NCI-H748 treated with DMSO at 0.1 percent for 48 hours (cell line): ENCODE measurements at places on chromosomes 12 and 14.

GRCh38 chr12:8027856-8028255 lies 4.7 kb upstream of the FOXJ2 start:
- DNase-seq: no peak

GRCh38 chr14:47596232-47596631 lies 79.2 kb downstream of the MDGA2 start:
- no peak for DNase-seq

DNA sequence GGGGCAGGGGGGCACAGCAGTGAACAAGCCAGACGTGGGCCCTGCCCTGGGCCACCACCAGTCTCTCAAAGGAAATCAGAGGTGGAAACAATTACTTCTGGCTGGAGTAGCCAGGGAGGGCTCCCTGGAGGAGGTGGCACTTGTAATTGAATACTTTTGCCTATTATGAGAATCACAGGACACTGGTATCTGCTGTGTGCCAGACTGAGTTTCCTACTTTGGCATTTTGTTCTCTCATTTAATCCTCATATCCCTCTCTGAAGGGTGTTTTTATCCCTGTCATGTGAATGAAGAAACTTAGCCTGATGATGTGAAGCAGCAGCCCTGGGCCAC lies 7.2 kb downstream of the FAM222A start:
- DNase-seq: no peak

GRCh38 chr12:123149501-123150274 lies 1.2 kb downstream of the PITPNM2 start:
- DNase-seq: no peak

DNA sequence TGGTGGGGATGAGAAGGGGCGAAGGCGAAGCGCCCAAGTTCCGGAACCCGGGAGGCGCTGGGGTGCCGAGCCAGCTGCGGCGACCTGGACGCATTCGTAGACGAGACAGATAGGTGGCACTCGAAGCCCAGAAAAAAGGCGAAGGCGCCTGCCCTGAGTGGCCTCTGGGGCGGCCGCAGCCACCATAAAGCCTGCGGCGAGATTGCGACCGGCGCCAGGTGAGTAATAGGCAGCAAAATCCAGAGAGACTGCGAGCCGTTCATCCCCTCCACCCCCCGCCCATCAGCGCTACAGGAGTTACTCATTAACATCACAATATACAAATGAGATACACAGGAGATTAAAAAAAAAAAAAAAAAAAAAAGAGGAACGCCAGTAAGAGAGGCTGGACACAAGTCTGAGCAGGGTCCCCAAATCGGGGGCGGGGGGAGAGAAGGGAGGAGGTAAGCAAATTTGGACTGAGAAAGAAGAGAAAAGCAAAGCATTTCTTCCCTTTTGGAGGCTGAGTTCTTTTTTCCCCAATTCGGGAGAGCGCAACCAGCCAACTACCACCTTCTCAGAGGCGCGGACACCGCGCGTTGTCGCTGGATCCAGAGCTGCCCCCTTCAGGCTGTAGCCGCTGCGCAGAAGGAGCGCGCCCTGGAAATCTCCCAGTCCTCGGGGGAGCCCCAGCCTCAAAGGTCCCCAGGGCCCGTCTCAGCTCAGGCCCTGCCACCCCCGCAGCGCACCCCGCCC lies 15.7 kb downstream of the TBX3 start:
- peak; percentile 81 for DNase-seq

GRCh38 chr12:30806989-30807694 lies 52.4 kb upstream of the CAPRIN2 start:
- peak; percentile 41 for DNase-seq

DNA sequence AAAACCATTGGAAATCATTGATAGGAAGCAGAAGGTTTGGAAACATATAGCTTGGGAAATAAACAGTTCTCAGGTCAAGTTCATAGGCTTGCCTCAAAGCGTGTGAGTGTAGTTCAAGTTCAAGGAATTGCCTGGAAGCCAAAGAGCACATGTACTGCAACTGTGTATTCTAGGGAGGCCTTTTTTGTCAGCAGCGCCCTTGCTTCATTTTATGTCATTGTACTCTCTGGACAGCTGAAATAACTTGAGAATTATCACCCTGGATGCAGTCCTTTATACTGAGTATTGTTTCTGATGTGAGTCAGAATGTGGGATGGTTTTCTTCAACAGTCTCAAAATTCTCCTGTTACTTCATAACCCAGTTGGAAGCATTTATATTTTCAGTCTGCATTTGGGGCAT lies 16.0 kb upstream of the EVL start:
- DNase-seq: no peak

GRCh38 chr14:88612981-88613380 lies 50.1 kb downstream of the ZC3H14 start:
- no peak for DNase-seq

DNA sequence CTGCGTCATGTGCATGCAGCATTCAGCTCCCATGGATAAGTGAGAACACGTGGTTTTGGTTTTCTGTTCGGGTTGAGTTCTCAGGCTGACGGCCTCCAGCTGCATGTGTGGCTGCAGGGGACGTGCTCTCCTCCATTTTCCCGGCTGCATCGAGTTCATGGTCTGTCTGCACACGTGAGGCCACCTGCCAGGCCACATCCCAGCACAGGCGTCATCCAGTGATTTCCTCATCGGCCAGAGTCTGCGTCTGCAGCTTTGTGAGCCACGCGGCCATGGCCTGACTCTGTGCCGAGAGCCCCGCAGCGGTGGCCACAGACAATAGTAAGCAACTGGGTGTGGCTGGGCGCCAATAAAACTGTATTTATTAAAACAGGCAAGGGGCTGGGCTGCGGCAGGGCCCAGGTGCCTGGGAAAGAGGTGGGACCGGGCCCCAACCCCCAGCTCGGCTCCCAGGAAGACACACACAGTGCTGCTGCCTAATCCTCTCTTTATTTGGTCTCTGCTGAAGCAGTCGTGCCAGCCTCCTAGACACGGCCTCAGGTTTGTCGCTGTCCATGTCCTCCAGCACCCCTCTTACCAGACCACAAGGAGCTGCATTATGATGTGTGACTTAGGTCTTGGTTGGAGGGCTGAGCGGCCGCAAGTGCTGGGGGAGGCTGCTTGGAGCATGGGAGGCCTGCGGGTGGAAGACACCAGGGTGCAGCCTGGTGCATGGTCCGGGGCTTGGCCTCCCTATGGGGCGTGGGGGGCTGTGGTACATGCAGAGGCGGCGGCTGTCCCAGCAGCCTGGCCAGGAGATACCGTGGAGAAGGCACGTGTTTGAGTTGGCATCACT lies 52.0 kb downstream of the NOC4L start:
- DNase-seq: peak; percentile 44

GRCh38 chr12:39043424-39043822 lies 138.0 kb upstream of the CPNE8 start:
- DNase-seq: no peak

GRCh38 chr14:95037273-95037672 lies 120.1 kb downstream of the DICER1 start:
- no peak for DNase-seq

GRCh38 chr12:106883426-106883825 lies 72.3 kb upstream of the TMEM263 start:
- no peak for DNase-seq

DNA sequence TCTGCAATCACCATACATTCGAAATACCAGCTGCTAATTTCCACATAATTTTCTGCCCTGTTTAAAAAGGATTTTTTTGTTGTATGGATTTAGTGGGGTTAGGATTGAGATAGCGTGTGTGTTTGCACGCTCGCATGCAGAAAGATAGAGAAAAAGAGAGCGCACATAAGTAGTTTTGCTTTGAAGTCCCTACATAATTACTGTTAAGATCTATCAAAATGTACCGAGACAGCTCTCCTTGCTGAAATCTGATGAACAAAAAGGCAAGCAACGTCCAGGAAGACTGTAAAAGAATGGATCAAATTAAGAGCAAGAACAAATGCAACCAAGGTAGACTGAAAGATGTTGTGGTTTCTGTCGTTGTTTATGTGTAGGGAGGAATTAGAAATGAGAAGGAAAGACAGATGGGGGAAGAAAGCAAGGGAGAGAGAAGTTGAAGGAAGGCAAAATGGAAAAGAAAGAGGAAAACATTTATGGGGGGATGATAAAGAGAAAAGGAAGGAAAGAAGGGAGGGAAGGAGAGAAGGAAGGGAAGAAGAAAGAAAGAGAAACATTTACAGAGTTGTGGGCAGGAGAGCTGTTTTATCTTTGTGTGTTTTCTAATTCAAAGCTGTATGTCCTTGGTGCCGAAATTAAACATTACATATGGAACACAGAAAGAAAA lies 522.3 kb downstream of the MED13L start:
- DNase-seq: no peak
